ENCODE measurements at places on chromosomes 16 and 17. TPM values are rescaled to one million over a fixed set of nuclear protein-coding genes. Genes with fewer than 3 reads are reported as not detected.

The UBN1 gene
- 25.7 TPM for total RNA-seq

The ABCA10 gene
- 1.5 TPM for total RNA-seq

The PNMT gene
- total RNA-seq = 1.4 TPM

The BCAS3 gene
- 41.0 TPM for total RNA-seq

The CIBAR2 gene
- not detected for total RNA-seq

The PRSS36 gene
- total RNA-seq = 6.5 TPM

The JUP gene
- 2,060 TPM for total RNA-seq

The ITGB3 gene
- total RNA-seq = 2.7 TPM

The C17orf67 gene
- total RNA-seq = 3.7 TPM

The SULT1A4 gene
- 8.1 TPM for total RNA-seq

The KRTAP9-8 gene
- total RNA-seq = 89.8 TPM

The P4HB gene
- 521 TPM for total RNA-seq

The OXLD1 gene
- total RNA-seq = 45.3 TPM

The GPRC5C gene
- total RNA-seq = 98.7 TPM

The SGSM2 gene
- total RNA-seq = 117 TPM

The SPIRE2 gene
- total RNA-seq = 6.6 TPM

The KCNJ18 gene
- total RNA-seq = 23.4 TPM

The OR4D1 gene
- total RNA-seq = not detected

All from suprapubic skin (tissue), 4 donors.